ENCODE measurements at places on chromosomes 16 and 17.

DNA sequence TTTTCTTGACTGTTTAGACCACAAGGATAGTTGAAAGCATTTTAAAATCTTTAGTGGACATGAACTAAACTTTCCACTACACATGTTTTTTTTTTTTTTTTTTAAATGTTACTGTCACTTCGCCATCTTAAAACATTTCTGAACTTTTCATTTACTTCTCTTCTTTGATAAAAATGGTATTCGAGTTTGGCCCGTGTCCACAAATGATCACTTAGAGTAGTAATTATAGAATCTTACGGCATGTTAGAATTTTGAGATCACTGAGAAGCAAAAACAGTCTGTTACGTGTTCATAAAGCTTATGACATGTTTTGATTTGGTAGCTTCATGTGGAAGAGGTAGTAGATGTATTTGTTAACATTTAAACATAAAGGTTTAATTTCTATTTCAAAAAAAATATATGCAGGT is 1.1 kb downstream of the NSRP1 start:
- no peak for DNase-seq

GRCh38 chr16:78955206-78955605 is 645.3 kb downstream of the MAF start:
- DNase-seq, result no peak

GRCh38 chr16:56029026-56029425 is 153.9 kb upstream of the CES5A start:
- DNase-seq, result no peak

- DNase-seq, result no peak
Observed at GRCh38 chr17:79838522-79839274, 542 bp downstream of the CBX4 start.

DNA sequence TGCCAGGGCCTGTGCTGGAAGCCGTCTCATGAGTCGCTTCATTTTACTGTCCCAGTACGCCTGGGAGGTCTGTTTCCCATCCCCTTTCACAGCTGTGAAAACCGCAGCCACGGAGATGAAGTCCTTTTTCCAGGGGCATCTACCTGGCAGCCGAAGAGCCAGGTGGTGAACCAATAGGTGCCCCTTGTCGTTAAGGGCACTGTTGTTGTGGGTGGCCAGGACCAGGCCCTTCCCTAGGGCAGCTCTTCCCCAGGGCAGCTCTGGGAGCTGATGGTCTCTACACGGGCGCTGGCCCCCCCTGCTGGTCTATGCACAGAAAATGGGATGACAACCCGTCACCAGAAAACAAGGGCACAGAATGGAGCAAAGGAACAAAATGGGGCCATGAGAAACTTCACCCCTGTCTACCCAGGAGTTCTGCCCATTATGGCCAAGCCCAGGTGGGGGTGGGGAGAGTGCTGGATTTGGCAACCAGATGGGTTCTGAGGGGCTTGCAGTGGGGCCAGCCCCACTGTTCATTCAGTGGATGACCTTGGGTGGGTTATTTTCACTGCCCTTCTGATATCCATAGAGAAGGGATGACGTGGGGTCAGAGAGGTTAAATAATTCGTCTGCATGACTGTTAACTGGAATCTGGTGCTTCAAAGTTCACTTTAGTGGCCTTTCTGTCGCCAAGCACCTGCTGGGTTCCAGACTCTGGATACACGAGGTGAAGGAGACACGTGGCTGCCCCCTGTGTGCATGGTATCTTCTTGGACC is 11.5 kb downstream of the RMI2 start:
- DNase-seq, result no peak

DNA sequence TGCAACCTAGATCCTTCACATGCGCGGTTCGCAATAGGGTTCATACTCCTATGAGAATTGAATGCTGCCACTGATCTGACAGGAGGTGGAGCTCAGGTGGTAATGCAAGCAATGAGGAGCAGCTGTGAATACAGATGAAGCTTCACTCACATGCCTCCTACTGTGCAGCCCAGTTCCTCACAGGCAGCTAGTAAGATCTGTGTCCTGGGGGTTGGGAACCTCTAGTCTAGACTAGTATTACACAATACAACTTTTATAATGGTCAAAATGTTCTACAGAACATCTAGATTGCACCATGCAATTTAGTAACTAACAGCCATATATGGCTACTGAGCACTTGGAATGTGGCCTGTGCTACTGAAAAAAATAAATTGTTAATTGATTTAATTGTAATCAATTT is 26.7 kb downstream of the ABCA5 start:
- no peak for DNase-seq

- no peak for DNase-seq
Observed at GRCh38 chr16:23141033-23141432, 8.2 kb downstream of the USP31 start.

DNA sequence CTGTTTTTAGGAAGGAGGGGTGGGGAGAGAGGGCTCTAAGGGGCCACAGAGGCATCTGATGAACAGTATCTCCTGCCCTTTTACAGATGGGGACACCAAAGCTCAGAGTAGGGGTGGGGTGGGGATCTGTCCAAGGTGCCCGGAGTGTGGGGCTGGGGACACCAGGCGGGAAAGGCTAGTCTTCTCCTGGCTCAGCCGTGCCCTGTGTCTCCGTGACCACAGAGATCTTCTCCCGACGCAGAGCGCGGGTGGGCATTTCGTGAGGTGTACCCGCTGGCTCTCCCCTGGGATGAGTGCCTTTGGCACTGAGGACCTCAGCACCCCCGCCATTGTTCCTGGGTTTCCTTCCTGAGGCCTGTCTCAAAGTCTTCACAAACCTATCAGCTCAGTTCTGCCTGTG is 209.6 kb downstream of the NTN1 start:
- DNase-seq, result no peak

- no peak for DNase-seq
Observed at GRCh38 chr16:1377406-1378010, 25.8 kb downstream of the GNPTG start.

- DNase-seq, result no peak
Observed at GRCh38 chr17:38720941-38721340, 9.2 kb upstream of the CISD3 start.

GRCh38 chr17:62119373-62119772 is 54.3 kb upstream of the MED13 start:
- peak; percentile 89 for DNase-seq

DNA sequence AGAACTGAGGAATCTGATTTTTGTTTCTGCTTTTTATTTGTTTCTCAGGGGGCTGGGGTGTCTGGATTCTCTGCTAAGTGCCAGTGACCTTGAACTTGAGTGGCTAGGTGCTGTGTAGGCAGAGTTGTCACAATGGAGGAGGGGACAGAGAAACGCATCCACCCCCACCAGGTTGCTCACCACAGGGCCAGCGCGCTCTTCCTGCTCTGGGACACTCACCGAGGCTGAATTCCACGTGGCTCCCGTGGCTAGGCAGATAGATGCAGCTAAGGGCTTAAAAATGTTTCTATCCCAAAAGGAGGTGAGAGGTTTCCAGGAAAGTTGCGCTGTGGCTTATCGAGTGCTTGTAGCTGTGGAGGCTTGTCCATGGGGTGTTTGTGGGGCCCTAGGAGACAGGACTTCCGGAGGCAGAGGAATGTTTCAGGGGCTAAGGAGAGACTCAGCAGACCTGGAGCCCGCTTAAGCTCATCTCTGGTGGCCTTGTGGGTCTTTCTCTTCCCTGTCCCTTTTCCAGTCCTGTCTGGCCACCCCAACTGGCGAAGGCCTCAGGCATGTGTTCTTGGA is 36.8 kb downstream of the ADCY7 start:
- no peak for DNase-seq

- DNase-seq, result no peak
Observed at GRCh38 chr17:35390663-35391062, 17.2 kb upstream of the SLFN11 start.

GRCh38 chr17:45232514-45233422 is 11.1 kb downstream of the FMNL1 start:
- no peak for DNase-seq

DNA sequence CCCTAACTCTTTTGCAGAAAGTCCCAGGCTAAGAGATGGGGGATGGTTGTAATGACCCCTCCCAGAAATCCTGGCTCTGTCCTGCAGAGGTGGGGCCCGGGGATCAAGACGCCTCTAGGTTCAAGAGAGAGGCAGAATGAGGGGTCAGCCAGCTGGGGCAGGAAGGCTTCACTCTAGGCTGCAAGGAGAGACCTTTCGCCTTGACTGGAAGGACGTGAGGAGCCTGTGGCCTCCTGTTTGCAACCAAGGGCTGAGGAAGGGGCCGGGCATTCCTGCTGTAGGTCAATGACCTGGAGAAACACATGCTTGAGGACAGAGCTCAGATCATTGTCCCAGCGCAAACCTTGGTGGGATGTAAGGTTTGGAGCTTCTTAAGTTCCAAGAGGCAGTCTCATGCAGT is 8.7 kb upstream of the CETP start:
- no peak for DNase-seq

DNA sequence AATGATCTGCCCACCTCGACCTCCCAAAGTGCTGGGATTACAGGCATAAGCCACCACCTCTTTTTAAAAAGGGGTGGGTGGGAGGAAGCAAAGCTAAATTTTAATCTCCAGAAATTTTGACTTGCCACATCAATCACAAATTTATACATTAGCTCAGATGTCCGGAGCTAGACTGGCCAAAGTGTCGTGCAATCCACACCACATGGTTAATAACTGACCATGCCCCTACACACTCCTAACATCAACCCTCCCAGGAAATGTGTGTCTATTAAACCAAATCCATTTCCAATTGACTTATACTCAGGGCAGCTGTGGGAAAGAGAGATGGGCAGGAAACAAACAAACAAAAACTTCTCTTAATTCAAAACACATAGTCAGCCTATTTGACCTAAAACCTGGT is 29.9 kb downstream of the SMURF2 start:
- no peak for DNase-seq

DNA sequence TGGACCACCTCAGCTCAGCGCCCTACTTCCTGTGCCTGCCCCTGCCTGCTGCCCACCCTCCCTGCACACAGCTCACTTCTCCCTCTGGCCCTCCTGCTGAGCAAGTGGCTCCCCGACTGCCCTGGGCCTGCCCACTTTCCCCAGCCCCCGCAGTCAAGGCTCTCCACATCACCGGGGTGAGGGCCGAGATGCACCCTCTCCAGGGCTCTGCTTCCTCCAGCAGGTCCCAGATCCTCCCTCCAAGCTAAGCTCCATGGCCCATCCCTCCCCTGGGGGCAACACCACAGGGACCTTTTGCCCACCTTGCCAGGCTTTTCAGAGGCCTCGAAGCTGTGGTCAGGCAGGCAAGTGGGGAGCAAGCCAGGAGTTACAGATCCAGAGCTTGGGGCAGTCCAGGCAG is 820.2 kb downstream of the KCNJ18 start:
- DNase-seq, result no peak

- no peak for DNase-seq
Observed at GRCh38 chr16:72928090-72928981, 119.6 kb downstream of the ZFHX3 start.

DNA sequence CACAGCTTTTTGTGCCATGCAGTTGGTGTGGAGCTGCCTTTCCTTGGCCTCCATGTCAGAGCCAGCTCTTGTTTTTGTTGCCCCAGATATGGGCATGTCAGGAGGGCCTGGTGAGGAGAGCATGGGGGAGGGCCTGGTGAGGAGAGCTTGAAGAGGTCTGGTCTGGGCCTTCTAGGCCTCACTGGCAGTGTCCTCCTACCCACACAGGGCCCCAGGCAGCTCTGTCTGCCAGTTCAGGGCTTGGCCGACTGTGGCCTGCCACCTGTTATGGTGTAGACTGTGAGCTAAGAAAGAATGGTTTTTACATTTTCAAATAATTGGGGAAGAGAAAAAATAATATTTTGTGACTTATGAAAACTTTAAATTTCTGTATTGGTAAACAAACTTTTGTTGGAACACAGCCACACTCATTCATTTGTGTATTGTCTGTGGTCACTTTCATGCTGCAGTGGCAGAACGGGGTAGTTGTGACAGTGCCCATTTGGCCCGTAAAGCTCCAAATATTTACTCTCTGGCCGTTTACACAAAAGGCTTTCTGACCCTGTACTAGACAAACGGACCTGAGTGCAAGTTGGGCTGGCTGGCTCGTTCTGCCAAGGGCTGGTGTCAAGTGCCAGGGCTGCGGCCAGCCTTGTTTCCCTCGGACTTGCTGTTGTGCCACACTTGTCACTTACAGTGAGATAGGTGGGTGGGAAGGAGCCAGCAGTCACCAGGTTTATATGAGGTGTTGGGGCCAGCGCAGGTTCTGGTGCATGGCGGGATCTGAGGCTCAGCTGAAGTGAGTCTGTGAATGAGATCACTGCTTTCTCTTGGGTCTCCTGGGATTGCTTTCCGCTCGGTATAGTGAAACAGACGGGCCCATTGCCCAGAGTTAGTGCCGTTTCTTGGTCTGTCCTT is 18.2 kb downstream of the PGS1 start:
- DNase-seq, result no peak

- DNase-seq, result no peak
Observed at GRCh38 chr17:30530346-30531025, 53.3 kb downstream of the GOSR1 start.

- DNase-seq, result no peak
Observed at GRCh38 chr16:27267037-27267677, 1.4 kb downstream of the NSMCE1 start.

DNA sequence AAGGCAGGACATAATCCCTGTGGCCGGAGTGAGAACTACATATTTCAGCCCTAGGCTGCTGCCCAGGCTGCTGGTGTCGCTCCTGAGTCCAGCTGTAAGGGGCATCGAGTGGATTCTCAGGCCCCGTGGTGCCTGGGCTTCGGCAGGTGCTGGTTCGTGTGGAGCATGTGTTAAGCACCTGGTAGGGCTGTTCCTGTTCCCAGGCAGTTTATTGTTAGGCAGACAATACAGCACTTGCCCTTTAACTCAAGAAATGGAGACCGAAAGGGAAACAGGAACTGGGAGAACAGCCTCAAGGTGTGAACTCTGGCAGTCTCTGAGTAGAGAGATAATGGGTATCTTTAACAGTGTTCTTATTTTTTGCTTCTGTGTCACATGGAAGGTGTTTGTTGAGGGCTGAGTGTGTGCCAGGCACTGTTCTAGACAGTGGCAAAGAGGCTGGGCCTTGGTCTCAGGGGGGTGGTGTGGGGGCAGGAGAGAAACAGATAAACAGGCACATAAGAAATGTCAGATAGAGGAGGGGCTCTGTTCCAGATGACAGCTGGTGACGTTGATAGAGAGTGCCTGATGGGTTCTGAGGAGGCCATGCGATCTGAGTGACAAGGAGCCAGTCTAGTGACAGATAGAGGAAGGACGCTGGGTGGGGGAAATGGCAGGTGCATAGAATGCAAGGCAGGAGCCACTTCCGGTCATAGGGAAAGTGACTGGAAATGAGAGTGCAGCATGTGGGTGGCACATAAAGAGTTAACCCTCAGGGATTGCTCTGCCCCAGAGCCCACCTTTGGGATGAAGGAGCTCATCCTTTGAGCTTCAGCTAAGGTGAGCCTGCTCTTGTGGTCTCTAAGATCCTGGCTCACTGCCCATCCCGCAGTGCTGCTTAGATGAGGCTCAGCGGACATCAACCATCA is 33.8 kb downstream of the EPN2 start:
- DNase-seq, result no peak

GRCh38 chr16:74813109-74813641 is 38.6 kb upstream of the FA2H start:
- DNase-seq, result no peak

- no peak for DNase-seq
Observed at GRCh38 chr17:1639549-1640180, 5.9 kb downstream of the SCARF1 start.
